ENCODE measurements at places on chromosomes 16 and 17.

- no peak for DNase-seq
Observed at GRCh38 chr17:16870253-16871245, 101.4 kb downstream of the TNFRSF13B start.

DNA sequence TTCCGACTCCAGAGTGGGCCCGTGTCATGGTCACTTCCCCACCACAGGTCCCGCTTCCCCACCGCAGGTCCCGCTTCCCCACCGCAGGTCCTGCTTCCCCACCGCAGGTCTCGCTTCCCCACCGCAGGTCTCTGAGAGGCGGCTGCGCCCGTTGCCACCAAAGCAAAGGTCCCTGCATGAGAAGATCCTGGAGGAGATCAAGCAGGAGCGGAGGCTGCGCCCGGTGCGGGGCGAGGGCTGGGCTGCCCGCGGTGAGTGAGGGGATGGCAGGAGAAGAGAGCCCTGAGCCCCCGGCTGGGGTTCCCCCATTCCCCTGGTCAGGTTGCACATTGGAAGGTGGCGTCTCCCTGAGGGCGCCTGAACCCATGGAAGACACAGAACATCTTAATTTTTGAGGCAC is 17.4 kb upstream of the TCF25 start:
- DNase-seq, result no peak

DNA sequence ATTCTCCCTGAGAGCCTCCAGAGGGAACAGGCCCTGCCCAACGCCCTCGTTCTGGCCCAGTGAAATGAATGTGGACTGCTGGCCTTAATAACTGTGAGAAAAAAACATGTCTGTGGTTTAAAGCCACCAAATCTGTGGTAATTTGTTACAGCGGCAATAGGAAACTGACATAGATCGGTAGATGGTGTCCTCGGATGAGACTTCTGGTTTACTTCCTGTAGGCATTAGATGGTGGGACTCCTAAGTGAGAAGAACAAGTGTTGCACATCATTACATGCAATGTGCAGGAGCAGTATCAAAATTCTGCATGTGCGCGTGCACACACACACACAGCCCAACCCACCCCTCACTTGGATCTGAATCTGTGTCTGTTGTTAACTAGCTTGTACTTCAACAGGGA is 42.0 kb downstream of the CDK5R1 start:
- DNase-seq, result no peak

DNA sequence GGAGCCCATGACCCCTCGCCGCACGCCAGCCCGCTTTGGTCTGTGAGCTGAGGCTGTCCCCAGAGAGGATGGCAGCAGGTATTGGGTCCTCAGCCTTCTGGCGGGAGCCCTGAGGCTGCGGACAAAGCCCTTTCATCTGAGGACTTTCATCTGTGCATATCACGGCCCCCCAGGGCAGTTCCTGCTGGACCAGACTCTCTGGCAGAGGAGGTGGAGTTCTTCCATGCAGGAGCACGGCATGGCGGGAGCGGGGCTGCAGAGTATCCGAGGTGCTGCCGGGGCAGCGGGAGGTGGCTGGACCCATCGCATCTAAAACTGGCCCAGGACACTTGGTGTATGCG is 18.8 kb downstream of the DHX38 start:
- no peak for DNase-seq

- no peak for DNase-seq
Observed at GRCh38 chr17:72092710-72093322, 28.0 kb upstream of the SOX9 start.

GRCh38 chr17:72305472-72305871 is 184.7 kb downstream of the SOX9 start:
- no peak for DNase-seq

DNA sequence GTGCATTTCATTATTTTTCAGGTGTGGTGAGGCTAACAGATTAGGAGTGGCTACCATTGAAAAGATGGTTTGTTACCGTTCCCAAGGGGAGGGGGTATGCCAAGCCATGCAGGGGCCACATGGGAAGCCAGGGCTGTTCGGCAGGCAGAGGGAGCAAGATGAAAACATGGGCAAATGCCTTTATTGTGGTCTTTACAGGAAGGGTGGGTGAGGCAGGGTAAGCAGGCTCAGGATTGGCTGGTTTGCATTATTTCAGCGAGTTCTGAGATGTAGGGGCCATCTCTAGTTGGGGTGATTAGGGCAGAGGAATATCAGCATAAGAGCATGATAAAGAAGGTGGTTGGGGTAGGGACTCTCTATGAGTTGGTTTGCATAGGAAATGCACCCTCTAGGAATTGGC is 117.6 kb downstream of the CCT6B start:
- DNase-seq, result no peak

DNA sequence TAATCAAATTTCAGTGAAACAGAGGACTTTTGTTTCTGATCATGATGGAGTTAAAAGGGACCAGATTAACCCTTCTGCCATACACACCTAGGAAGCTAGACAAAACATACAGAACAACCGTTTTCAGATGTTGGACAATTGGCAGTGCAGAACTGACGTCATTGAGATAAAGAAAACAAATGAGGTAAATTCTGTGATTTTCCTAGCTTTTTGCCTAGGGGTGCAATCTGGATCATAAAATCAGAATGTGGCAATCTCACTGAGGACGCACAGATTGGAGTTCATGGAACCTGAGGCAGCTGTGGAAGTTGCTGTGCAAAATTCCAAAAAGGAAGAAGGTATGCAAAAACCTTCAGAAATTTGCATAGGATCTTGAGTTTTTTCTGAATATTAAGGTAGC is 15.0 kb upstream of the USP32 start:
- no peak for DNase-seq

GRCh38 chr16:50166511-50167500 is 13.7 kb downstream of the TENT4B start:
- DNase-seq, result no peak

DNA sequence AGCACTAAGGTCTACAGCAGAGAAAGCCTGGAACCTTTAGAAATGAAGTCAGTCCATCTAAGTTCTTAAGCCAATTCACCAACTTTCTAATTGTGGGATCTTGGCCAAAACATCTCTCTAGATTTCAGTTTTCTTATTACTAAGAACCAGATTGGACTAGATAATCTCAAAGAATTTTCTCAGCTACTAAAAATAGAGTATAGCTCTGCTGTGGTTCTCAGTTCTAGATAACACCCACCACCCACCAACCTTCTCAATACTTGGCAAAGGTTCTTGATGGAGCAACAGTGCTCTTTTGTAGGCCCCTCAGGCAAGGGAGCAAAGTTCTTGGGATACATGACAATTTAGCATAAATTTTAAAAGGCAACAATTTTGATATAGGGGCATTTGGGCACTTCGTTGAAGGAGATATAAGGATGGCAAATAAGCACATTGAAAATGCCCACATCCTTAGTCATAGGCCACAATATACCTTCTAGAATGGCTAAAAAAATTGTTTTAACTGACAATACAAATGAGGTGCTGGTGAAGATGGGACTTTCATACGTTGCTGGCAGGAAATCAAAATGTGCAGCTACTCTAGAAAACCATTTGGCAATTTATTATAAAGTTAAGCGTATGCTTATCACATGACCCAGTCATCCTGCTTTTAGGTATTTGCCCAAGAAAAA is 74.4 kb upstream of the TMEM132E start:
- no peak for DNase-seq
